SK-N-DZ (cell line): ENCODE measurements at places on chromosomes 7 and 10.
A peak's percentile ranks its signal among the peaks of the same experiment; 100 is the strongest.

GRCh38 chr10:132104062-132104461 lies 38.3 kb downstream of the JAKMIP3 start:
- DNase-seq = no peak

GRCh38 chr7:45581271-45581780 lies 7.2 kb downstream of the ADCY1 start:
- no peak for DNase-seq

DNA sequence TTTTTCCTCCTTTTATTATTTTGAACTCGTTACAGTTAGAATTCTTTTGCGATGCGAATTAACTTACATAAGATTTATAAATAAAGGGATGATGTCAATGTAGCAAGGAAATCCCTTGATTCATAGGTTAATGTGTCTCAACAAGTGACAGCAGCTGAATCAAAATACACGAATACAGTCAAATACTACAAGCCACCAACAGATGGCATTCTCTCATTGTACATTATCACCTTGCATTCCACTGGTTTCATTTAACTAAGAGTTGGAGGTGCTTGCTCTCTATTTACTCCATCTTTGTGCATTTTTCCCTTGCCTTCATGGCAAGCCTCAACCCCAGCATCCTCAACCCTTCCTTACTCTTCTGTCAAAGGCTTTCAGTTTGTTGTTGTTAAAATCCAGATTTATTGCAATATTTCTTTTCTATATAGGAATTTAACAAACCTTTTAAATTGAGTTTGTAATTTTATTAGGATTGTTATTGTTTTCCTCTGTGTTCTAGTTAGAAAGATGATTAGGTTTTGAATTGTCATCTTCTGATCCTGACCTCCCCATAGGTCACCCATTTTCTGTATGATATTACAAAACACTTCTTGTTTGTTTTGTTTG lies 78.3 kb downstream of the SLC25A40 start:
- DNase-seq = peak; percentile 49

DNA sequence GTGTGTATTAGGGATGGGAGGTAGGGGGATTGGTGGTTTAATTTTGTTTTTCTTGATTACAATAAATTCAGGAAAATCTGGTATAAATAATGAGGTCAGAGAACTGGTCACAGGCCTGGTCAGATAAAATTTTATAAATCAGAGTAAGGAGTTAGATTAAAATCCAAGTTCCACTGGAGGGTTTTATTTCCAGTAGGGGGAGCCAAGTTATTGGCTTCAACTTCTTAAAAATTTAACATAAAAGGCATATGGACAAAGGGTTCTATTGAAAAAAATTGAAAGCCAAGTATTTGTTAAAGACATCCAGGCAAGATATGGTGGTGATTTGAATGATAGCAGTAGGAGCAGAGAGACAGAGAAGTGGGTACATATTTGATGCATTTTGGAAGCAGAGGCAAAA lies 763.3 kb downstream of the SORCS1 start:
- no peak for DNase-seq

- DNase-seq = no peak
Measured at GRCh38 chr7:81025360-81025759, 106.5 kb upstream of the SEMA3C start.

GRCh38 chr7:151378496-151379192 lies 31.2 kb downstream of the WDR86 start:
- DNase-seq = no peak

GRCh38 chr7:101622609-101623173 lies 6.4 kb downstream of the MYL10 start:
- no peak for DNase-seq
